ENCODE measurements at places on chromosomes 2 and 18.

- DNase-seq = no peak
Observed at GRCh38 chr2:41595240-41595639, 452.6 kb upstream of the PKDCC start.

DNA sequence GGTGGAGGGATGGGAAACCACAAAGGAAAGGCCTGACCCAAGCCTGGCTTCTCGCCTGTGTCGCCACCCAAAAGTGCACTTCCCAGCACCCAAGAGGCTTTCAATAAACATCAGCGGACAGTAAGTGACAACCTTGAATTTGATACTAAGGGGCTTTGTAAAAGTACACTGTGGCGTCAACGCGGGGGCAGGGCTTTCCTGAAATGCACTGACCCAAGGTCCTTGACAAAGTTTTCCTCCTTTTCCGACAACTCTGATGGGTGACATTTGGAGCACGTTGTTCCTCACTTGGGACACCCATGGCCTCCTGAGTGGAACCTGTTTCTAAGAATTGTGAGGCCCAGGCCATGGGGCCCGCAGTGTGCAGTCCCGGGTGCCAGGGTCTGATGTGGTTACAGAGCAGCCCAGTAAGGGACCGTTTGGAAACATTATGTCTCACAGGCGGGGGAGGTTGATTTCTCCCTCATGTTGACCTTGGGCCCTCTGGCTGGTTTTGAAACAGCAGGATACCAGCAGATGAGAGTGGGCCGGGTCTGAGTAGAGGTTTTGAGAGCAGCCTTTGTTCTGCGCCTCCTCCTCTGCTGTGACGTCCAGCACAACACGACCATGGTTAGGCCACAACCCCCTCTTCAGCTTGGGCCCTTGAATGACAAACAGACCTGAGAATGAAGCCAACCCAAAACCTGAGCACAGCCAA, 2.8 kb upstream of the ZBTB14 start:
- no peak for DNase-seq

DNA sequence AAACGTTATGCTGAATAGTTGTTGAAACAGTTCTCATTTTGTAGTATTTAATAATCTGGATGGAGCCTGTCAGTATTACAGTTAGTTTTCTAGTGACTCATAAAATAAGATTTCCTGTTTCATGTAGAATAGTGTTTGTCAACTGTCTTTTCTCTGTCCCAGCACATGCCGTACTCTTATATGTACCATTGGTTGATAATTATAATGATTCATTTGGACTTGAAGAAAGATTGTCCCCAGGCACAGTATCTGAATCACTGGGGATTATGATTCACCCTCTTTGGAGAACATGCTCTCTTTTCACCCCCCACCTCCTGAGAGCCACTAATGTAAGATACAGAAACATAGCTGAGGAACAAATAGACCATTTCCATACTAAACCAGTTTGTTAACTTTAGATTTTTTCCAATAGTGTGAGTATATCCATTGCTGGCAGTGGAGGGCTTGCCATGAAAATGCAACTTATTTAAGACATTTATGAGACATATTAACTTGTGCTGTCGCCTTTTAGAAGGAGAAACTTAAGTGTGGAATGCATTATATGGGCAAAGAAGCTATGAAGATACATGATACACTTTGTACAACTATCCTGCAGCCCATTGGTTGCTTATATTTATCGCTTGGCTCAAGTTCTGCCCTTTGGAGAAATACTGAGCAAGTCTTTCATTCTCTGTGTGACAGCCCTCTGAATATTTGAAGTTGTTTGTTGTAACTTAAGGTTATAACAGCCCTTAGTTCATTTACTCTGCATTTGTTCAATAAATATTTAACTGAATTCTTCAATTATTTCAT, 12.4 kb downstream of the COPS8 start:
- peak; percentile 91 for DNase-seq

GRCh38 chr2:48448274-48449061, 81.5 kb upstream of the STON1 start:
- DNase-seq = peak; percentile 57

GRCh38 chr18:61820882-61821281, 71.9 kb downstream of the RNF152 start:
- DNase-seq = no peak

GRCh38 chr2:223414646-223415045, 187.5 kb downstream of the SCG2 start:
- no peak for DNase-seq

GRCh38 chr2:26801796-26802195, 15.9 kb downstream of the CENPA start:
- no peak for DNase-seq

DNA sequence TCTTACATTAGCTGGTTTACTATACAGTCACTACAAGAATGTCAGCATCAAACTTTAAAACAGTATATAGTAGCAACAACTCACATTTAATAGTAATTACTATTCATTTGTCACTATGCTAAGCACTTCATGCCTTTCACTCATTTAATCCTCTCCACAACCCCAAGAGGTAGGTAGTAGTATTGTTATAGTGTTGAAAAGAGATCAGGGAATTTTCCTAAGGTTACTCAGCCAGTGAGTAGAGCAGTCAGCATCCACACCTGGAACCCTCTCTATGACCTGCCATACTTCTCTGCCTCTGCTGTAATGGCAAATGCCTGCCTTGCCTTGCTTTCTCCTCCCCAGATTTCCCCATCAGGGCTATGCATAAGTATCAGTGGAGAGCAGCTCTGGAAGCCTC, 24.8 kb downstream of the SKOR2 start:
- no peak for DNase-seq

GRCh38 chr18:80154293-80154692, 45.2 kb downstream of the ADNP2 start:
- DNase-seq = no peak

DNA sequence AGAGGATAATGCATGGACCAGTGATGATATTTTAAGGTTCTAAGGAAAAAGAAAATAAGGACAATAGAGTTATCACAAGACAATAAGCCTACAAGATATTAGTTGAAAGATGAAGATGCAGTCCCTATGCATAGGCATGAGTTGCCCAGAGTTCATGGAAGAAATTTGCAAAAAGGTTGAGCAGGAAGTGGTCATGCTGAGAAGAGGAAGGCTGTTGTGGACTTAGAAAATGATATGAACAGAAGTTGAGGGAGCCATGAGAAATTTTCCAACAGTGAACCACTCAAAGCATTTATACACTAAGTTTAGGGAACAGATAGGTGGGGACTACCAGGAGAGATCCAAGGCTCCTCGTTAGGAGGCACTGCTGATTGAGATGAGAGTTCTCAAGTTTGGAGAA, 3.5 kb downstream of the OSBPL6 start:
- no peak for DNase-seq

- no peak for DNase-seq
Observed at GRCh38 chr18:77218642-77219041, 31.0 kb upstream of the GALR1 start.

GRCh38 chr18:55862693-55863390, 274.9 kb upstream of the TCF4 start:
- no peak for DNase-seq

DNA sequence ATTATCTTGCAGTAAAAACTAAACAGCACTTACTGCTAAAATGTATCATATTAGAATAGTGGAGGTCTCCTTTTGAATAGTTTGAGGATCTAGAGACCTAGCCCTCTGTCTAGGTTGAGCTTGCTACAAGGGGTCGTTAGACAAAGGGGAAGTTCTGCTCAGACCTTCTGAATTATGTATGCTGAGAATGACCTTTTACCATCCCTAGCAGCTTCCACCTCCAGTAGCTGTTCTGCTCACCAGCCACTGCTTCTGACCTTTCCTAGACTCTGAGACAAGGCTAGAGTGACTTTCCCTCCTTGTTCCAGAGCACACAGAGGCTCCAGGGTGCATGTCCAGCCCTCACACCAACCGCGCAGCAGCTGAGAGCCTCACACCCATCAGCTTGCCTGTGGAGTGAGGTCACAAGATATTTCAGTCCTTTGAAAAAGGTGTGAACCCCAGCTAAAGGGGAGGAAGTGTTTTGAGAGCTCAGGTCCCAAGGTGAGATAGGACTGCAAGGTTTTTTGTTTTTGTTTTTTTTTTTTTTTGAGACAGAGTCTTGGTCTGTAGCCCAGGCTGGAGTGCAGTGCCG, 289.3 kb upstream of the TNP1 start:
- no peak for DNase-seq

GRCh38 chr18:60413944-60414547, 41.5 kb upstream of the MC4R start:
- no peak for DNase-seq

DNA sequence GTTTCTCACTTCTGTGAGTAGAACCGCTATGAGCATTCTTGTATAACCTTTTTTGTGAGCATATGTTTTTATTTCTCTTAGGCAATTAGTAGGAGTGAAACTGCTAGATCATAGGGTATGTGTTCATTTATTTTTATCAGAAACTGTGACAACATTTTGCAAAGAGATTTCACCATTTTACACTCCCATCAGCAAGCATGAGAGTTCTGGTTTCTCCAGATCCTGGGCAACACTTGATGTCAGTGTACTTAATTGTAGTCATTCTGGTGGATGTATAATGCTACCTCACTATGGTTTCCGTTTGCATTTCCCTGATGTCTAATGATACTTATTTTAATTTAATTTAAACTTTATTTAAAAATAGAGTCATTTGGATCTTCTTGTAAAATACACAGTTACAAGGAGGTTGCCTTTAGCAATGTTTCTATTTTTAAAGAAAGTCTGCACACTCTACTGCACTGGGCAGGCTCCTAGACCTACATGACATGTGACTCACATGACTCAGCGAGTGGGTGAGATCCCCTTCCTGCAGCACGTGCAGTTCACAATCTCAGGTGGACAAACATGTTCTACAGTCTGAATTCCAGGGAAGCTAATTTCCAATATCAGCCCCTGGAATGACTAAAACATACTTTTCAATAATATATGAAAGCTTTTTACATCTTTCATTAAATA, 127.0 kb upstream of the BCL2L11 start:
- no peak for DNase-seq

DNA sequence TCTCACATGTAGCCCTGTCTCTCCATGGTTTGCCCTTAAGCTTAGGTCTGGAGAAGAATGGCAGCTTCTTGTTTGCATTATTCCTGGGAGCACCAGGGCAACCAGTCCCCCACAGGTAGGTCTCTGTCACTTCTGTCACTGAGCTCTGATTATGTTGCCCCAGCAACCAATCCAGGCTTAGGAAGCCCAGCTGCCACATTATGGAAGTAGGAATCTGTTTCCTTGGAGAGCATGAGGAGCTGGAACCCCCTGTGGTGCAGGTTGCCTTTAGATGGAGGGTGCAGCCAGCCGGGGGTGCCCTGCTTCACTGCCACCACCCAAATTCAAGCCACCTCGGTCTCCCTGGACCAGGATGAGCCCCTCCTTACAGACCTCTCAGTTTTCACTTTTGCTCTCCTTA, 4.8 kb downstream of the RESP18 start:
- no peak for DNase-seq

GRCh38 chr2:199477277-199477834, 19.6 kb upstream of the SATB2 start:
- DNase-seq = no peak

DNA sequence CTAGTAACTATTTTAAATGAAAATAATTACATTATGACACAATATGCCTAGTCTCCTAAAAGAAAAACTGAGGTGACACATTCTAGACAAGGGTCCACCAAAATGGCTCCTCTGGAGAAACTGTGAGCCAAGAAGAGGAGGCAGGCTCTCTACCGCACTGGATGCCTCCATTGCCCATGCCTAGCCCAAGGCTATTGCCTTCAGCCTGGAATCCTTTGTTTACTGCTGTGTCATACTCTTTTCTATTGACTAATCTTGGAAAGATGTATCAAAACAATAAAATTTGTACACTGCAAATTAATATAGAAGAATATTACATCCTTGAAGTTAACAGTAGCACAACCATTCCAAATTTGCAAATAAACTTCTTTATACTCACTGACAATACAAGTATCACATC, 167.1 kb downstream of the RAB3GAP1 start:
- DNase-seq = no peak

DNA sequence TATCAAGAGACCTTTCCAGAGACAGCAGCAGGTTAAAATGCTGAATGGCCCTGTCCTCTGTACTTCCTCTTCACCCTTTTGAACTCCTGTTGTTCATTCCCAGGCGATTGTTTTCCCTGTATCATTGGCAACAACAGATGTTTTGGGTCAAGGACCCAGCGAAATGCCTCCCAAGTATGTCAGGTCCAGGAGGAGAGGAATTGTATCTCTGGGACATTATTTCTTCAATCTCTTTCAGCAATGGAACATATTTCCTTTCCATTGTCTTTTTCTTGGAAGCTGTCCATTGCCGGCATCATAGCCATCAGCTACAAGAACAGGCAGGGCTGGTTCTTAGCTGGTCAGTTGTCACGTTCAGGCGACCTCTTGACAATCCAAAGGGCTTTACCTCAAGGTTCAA, 76.2 kb downstream of the NRP2 start:
- no peak for DNase-seq

DNA sequence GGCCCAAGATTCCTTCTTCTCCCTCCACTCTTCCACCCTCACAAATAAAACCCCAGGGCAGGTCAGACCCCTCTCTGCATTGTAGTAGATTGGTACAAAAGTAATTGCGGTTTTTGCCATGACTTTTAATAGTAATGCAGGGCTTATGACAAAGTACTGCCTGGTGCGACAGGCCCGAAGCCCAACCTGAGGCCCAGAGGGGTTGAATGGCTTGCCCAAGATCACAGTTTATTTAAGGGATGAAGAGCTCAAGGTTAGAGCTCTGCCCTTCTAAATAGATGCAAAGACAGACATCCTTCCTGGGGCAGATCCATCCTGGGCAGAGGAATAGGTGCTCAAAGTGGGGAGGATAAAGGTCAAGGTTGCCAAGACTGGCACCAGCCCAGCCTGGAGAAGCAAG, 899 bp upstream of the PSTPIP2 start:
- DNase-seq = no peak

DNA sequence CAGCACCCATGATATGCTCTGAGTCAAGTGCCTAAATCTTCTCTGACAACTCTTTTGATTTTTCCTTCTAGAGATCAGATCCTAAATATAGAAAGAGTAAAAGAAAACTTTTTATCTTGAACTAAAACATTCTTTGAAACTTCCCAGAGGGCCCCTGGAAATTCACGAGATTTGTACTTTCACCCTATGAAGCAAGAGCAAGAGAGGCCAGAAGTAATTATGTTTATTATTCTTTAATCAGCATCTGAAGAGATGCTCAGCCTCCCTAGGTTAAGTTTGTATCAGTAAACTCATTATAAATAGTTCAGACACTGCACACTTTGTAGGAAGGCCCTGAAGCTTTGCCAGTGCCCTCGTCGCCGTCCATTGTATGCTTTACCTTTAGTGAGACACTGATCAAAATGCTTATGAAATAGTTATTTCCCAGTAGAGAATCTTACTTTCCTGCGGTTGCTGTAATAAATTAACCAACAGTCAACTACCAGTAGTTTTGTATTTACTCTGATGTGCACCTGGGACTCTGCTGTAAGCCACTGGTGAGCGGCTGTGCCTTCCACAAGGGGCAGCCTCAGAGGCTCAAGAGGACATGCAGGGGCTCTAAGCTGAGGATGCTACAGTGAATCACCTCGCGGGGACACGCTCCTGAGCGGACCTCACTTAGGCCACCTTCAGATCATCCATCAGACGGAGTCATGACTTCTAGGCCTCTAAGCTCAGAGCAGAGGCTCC, 71.9 kb downstream of the BIN1 start:
- no peak for DNase-seq

Data from brain microvascular endothelial cell (primary cell).